ENCODE measurements at places on chromosomes 2 and 18.

GRCh38 chr2:28600181-28600580 lies 104.3 kb downstream of the PLB1 start:
- no peak for DNase-seq

DNA sequence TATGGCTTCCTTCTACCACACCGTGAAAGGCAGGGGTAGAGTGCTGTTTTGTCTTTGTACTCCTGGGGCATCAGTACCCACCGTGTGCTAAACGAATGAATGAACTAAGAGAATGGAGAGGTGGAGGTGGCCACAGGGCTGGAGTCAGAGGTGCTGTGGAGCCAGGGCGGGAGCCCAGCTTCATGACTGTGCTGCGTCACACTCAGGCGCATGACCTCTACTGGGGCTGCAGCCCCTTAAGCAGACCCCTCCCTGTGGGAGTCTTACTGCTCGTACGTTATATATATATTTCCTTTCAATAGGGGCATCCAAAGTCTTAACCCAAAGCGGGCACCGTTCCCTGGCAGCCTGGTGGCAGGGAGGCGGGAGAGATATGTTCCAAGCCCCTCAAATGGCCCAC lies 18.0 kb upstream of the LBH start:
- no peak for DNase-seq

- no peak for DNase-seq
These were observed 536.9 kb downstream of the TMX3 start for GRCh38 chr18:68177807-68178702.

GRCh38 chr2:100113990-100114433 lies 28.4 kb downstream of the AFF3 start:
- DNase-seq = no peak

GRCh38 chr2:128162266-128162665 lies 71.3 kb downstream of the UGGT1 start:
- DNase-seq = no peak

- no peak for DNase-seq
These were observed 710.2 kb upstream of the SLC39A10 start for GRCh38 chr2:194946826-194947225.

DNA sequence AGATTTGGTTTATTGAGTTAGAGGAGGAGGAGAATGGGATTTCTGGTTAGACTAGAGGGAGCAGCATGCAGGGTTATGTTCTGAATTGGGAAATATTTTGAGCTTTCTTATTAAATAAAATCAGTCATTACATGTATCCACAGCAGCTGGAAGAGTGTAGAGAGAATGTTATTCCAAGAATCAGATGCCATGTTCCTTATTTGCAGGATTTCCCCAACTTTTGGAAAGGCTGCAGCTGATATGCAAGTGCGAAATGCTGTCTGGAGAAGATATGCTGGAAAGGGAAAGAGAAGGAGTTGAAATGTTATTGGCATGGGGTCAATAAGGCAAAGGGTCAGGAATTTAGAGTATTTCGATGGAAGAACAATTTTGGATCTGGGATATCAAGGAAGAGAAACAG lies 255.8 kb downstream of the MTX2 start:
- no peak for DNase-seq

- DNase-seq = no peak
These were observed 1136.6 kb upstream of the NXPH2 start for GRCh38 chr2:139916822-139917221.

- peak; percentile 38 for DNase-seq
These were observed 498 bp downstream of the TGOLN2 start for GRCh38 chr2:85327160-85327821.

DNA sequence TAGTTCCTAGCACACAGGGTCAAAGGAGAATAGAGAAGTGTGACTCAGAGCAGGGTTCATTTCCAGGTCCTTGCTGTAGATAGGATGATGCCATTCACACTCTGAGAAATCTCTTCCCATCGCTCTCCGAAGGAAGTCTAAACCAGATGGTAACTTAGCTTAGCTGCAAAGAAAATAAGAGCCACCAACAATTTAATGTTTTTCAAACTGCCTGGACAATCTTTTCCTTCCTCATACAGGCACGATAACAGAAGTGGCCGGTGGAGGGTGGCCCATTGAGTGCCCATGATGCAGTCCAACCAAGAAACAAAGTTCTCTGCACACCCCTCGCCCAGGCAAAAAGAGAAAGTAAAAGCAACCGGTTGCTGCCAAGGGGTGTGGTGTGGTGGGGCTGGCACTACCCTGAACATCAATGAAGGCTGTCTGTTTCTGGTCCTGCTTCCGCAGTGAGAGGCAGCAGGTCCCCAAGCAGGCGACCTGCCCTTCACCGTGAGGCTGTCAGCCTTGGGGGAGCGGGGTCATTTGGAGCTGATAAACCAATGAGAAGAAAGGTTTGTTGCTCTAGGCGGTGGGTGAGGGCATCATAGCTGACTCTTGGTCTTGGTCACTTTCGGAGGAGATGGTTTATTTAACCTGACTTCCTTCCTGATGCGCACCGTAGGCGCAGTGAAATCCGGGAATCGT lies 105.6 kb upstream of the CD302 start:
- DNase-seq = peak; percentile 28

GRCh38 chr2:10305715-10306114 lies 3.0 kb downstream of the HPCAL1 start:
- DNase-seq = peak; percentile 27
